ENCODE measurements at places on chromosomes 13 and 19.

DNA sequence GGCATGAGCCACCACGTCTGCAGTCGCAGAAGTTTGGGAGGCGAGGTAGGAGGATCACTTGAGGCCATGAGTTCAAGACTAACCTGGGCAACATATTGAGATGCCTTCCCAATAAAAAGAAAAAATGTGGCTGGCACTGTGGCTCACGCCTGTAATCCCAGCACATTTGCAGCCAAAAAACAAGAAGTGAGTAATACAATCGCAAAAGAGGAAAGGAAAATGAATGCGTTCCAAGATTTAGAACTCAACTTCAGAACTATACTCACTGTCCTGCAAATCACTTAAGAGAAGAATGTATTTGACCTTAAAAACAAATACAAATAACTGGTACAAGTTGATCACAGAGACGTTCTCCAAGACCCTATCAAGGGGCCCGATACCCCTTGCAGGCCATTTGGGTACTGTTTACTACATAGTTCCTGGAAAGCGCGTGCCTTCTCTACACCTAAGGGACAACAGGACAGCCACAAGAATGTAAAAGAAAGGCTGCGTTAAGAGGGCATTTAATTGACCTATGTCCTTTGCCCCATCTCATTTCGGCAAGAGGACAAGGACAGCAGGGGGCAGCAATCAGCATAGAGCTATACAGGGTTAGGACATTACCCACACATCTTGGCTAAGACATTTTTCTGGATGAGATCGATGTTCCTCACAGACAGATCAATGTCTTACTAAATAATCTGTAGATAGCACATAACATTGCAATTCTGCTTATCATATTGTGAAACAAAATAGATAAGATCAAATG, 41.3 kb downstream of the FLT3 start:
- DNase-seq: peak; percentile 21

GRCh38 chr13:79037197-79037596, 368.9 kb downstream of the RBM26 start:
- no peak for DNase-seq

DNA sequence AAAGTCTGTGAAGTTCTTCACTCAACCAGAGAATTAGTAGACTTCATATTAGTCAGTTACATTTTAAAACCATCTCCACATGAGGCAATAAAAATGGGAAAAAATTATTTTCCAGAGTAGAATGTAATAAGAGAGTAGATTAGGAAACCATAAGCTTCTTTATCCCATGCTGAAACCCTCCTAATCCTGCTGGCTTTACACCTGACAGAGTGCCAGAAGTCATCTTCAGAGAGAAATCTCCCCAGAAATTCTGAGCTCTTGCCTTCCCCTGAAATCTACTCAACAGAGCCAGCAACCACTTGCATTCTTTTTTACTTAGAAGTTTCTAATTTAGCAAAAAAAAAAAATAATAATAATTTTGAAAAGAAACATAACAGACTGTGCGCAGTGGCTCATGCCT, 279.9 kb downstream of the NHLRC3 start:
- DNase-seq: no peak

GRCh38 chr13:103046676-103047075, 19.5 kb downstream of the SLC10A2 start:
- no peak for DNase-seq

- no peak for DNase-seq
These were observed 88.4 kb downstream of the FOXO1 start for GRCh38 chr13:40578055-40578454.

GRCh38 chr13:26787961-26788360, 27.4 kb upstream of the GPR12 start:
- no peak for DNase-seq

GRCh38 chr13:54366728-54367127, 1338.1 kb downstream of the OLFM4 start:
- no peak for DNase-seq
